Activated CD8-positive, alpha-beta memory T cell treated with anti-CD3 and anti-CD28 coated beads, Interleukin-2, amount 10 ng/mL, durations not matched to agents 7 days and 5 days (primary cell): ENCODE measurements at places on chromosomes 4 and X. TPM values are rescaled to one million over a fixed set of nuclear protein-coding genes. Genes with fewer than 3 reads are reported as not detected.

The ASB9 gene
- 0.49 TPM for total RNA-seq

The CYP2U1 gene
- 3.7 TPM for total RNA-seq

DNA sequence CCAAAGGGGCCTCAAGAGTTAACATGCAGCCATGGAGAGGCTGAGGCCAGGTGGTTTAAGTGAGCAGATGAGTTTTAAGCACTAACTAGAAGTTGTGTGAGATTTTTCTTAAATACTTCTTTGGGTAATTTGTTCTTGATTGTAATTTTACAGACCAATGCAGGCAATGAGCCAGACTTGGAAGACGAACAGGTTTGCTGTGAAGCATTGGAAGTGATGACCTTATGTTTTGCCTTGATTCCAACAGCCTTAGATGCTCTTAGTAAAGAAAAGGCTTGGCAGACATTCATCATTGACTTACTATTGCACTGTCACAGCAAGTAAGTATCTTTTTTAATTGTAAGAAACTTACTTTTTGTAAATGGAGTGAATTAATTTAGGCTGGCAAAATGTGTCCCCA is 103.9 kb downstream of the USP9X start:
- DNase-seq = no peak

The SLC16A2 gene
- total RNA-seq = not detected

The SUPT20HL2 gene
- total RNA-seq = not detected

The SGMS2 gene
- total RNA-seq = 0.37 TPM
